Activated CD8-positive, alpha-beta memory T cell treated with anti-CD3 and anti-CD28 coated beads, Interleukin-2, amount 10 ng/mL, durations not matched to agents 7 days and 5 days (primary cell): ENCODE measurements at places on chromosomes 11 and 22. TPM values are rescaled to one million over a fixed set of nuclear protein-coding genes. Genes with fewer than 3 reads are reported as not detected.

GRCh38 chr11:75537740-75538139 lies 12.0 kb upstream of the GDPD5 start:
- H3K4me1 ChIP-seq: peaks cover 49% of the 10 kb centered on the region
- no peak overlapping the region for H3K4me3 ChIP-seq
- H3K36me3 ChIP-seq: no peaks in the 10 kb centered on the region
- peak overlapping the region; percentile 71 for H3K27ac ChIP-seq
- H3K27me3 ChIP-seq: peaks cover 10% of the 10 kb centered on the region
- DNase-seq: no peak

DNA sequence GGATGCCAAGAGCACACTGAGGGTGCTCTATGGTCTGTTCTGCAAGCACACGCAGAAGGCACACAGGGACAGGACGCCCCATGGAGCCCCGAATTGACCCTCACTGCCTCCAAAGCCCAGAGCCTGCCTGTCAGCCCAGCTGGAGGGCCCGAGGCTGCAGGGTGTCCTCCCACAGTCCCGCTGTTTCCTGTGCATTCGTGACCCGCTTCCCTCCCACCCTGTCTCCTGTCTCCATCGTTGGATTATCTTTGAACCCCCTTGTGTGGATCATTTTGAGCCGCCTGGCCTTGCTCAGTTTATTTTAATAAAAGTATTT lies 25.6 kb downstream of the PARVG start:
- H3K4me1 ChIP-seq: peaks cover 12% of the 10 kb centered on the region
- H3K27me3 ChIP-seq: no peaks in the 10 kb centered on the region
- no peak overlapping the region for H3K27ac ChIP-seq
- no peak for DNase-seq
- H3K4me3 ChIP-seq: no peak overlapping the region
- H3K36me3 ChIP-seq: peaks cover 20% of the 10 kb centered on the region

DNA sequence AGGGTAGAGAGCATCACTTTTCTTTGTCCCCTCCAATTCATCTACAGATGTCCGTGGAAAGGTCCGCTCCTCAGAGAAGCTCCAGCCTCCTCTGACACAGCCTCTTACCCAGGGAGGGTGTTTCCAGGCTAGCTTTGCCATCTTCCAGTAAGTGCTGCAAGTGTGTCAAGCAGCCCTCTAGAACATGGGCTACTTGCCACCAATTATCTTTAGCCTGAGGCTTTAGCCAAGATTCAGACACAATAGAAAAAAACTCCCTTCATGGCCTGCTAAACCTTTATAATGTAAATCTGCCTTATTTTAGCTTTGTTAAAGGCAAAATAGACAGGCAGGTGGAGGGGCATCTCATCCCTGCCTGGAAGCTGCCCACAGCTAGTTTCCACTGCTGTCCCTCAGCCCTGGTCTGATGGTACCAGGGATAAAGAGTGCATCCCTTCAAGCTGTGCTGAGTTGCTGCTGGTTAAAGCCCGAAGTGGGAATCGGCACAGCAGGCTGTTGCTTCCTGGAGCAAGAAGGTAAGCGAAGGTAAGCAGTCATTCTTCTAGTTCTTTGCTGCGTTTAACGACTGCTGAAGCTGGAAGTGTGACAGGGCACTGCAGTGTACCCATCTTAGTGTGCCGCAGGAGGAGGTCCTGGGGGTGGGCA lies 190.1 kb upstream of the E2F8 start:
- no peak overlapping the region for H3K27ac ChIP-seq
- no peak for DNase-seq
- no peaks in the 10 kb centered on the region for H3K36me3 ChIP-seq
- peaks cover 67% of the 10 kb centered on the region for H3K27me3 ChIP-seq

- no peaks in the 10 kb centered on the region for H3K36me3 ChIP-seq
- no peak for DNase-seq
- H3K4me1 ChIP-seq: no peaks in the 10 kb centered on the region
- no peaks in the 10 kb centered on the region for H3K27me3 ChIP-seq
- no peak overlapping the region for H3K27ac ChIP-seq
Observed at GRCh38 chr11:129402206-129403171, 26.8 kb downstream of the BARX2 start.

DNA sequence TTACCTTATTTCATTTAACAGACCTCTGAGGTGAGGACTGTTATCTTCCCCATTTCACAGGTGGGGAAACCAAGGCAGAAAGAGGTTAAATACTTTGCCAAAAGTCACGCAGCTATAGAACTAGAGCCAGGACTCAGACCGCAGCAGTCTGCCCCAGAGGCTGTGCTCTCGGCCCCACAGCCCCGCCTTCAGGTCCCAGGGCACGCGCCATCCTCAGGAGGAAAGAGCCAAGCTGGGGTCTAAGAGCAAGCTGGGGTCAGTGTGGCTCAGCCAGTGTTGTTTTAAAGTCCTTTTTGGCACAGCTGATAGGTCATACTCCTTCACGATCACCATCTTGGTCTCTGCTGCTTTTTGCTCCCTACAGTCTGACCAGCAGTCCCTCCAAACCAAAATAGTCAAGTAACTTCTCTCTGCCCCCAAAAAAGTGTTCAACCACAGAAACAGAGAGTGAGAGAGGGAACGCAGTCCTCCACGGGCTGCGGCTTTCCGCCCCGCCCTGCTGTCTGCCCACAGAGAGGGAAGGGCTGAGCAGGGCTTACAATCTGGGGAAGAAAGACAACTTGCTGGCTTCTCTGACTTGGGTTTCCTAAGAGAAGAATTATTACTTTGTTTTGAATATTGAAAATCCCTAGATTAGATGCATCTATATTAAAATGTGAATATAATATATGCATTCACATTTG lies 137.2 kb upstream of the OPCML start:
- H3K27ac ChIP-seq: no peak overlapping the region
- DNase-seq: no peak
- H3K36me3 ChIP-seq: no peaks in the 10 kb centered on the region
- peaks cover 3% of the 10 kb centered on the region for H3K4me1 ChIP-seq

DNA sequence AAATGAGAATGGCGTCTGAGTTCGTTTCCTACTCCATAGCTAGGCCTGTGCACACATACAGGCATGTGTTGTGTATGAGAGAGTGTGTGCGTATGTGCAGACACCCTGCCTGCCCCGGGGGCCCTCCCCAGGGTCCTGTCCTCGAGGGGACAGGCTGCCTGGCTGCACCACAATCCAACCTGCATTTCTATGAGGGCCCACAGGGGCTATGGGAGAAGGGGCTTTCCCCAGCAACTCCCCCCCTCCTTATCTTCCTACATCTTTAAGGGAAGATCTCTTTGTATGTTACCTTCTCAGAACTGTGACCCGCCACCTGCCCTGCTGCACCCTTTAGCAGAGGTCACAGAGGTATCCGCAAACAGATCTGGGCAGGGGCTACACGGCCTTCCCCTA lies 14.9 kb downstream of the ADORA2A start:
- no peak for DNase-seq
- H3K27me3 ChIP-seq: no peaks in the 10 kb centered on the region
- no peak overlapping the region for H3K4me3 ChIP-seq
- peaks cover 11% of the 10 kb centered on the region for H3K36me3 ChIP-seq
- H3K4me1 ChIP-seq: peaks cover 38% of the 10 kb centered on the region

GRCh38 chr11:1701091-1701807 lies 4.3 kb downstream of the KRTAP5-6 start:
- H3K36me3 ChIP-seq: peaks cover 12% of the 10 kb centered on the region
- peaks cover 42% of the 10 kb centered on the region for H3K4me1 ChIP-seq
- H3K4me3 ChIP-seq: no peak overlapping the region

DNA sequence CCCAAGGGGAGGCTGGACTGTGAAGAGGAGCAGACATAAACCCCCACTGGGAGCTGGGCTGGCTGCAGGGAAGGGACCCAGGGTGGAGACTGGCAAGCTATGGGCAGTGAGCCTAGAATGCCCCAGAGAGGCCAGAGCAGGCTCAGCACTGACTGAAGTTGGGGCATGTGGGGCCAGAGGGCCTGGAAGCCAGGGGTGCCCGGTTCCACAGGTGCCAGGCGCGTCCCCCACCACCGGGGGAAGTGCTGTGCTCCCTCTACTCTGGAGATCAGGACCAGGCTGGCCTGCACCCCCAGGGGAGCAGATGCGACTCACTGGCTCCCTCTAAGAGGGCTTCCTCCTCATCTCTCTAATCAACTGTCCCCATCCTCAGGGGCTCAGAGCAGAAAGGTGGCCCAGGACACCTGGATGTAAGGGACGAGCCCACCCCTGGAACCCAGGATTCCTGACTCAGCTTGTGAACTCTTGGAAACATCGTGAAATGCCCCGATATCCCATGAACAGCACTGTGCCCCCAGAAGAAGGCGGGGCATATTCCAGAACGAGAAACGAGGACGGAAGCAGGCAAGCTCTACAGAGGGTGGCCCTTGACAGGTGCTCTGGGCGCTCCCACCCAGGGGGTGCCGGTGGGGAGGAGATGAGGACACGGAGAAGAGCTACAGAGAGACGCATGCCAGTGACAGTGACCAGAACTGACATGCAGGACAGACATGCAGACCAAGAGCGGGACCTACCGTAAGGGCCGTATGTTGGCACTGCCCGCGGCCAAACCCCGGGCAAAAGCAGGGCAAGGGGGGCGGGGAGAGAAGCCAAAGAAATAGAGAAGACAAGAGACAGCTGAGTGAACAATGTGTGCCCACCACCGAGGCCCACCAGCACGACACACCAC lies 20.4 kb downstream of the MAFF start:
- no peak for DNase-seq
- H3K4me3 ChIP-seq: no peak overlapping the region
- H3K27me3 ChIP-seq: no peaks in the 10 kb centered on the region
- H3K36me3 ChIP-seq: no peaks in the 10 kb centered on the region

GRCh38 chr11:17697175-17697949 lies 22.0 kb upstream of the MYOD1 start:
- no peak overlapping the region for H3K27ac ChIP-seq
- no peaks in the 10 kb centered on the region for H3K36me3 ChIP-seq
- peaks cover 54% of the 10 kb centered on the region for H3K27me3 ChIP-seq
- no peak overlapping the region for H3K4me3 ChIP-seq

DNA sequence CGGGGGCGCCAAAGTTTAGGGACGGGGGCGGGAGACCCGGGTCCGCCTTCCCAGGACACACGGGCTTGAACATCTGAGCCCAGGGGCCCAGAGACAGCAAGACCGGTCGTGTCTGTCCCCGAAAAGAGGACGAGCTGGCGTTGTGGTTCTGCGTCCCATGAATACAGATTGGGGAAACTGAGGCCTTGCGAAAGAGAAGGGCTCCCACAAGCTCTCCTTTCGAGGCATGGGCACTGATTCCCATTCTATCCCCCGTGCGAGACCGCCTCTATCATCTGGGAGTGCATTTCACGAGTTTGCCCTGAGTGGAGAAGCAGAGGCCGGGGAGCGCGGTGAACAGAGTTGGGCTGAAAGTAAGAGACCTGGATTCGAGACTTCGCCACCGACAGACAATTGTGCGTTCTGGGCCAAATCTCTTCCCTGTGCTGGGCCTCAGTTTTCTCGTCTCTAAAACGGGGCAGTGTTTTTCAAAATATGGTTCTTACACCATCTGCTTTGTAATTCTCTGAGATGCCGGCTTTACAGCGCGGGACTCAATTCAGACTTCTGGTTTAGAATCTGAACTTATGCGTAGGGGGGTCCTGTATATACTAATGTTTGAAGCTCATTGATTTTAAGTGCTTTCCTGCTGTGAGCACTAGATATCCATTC lies 471 bp downstream of the RNF185 start:
- peaks cover 4% of the 10 kb centered on the region for H3K27me3 ChIP-seq
- H3K4me1 ChIP-seq: peaks cover 28% of the 10 kb centered on the region
- H3K36me3 ChIP-seq: peaks cover 3% of the 10 kb centered on the region
- H3K27ac ChIP-seq: peak overlapping the region; percentile 96
- peak; percentile 47 for DNase-seq

- H3K27me3 ChIP-seq: peaks cover 8% of the 10 kb centered on the region
- no peak overlapping the region for H3K27ac ChIP-seq
- DNase-seq: no peak
- no peak overlapping the region for H3K4me3 ChIP-seq
Observed at GRCh38 chr11:129766898-129767604, 48.6 kb upstream of the TMEM45B start.

GRCh38 chr11:60757231-60757800 lies 649 bp downstream of the MS4A15 start:
- DNase-seq: no peak
- H3K4me1 ChIP-seq: no peaks in the 10 kb centered on the region
- no peak overlapping the region for H3K4me3 ChIP-seq
- H3K27ac ChIP-seq: no peak overlapping the region

GRCh38 chr11:73753938-73754337 lies 6.9 kb downstream of the RAB6A start:
- H3K27me3 ChIP-seq: no peaks in the 10 kb centered on the region
- no peak overlapping the region for H3K27ac ChIP-seq
- peaks cover 22% of the 10 kb centered on the region for H3K4me1 ChIP-seq
- H3K4me3 ChIP-seq: no peak overlapping the region
- DNase-seq: no peak

DNA sequence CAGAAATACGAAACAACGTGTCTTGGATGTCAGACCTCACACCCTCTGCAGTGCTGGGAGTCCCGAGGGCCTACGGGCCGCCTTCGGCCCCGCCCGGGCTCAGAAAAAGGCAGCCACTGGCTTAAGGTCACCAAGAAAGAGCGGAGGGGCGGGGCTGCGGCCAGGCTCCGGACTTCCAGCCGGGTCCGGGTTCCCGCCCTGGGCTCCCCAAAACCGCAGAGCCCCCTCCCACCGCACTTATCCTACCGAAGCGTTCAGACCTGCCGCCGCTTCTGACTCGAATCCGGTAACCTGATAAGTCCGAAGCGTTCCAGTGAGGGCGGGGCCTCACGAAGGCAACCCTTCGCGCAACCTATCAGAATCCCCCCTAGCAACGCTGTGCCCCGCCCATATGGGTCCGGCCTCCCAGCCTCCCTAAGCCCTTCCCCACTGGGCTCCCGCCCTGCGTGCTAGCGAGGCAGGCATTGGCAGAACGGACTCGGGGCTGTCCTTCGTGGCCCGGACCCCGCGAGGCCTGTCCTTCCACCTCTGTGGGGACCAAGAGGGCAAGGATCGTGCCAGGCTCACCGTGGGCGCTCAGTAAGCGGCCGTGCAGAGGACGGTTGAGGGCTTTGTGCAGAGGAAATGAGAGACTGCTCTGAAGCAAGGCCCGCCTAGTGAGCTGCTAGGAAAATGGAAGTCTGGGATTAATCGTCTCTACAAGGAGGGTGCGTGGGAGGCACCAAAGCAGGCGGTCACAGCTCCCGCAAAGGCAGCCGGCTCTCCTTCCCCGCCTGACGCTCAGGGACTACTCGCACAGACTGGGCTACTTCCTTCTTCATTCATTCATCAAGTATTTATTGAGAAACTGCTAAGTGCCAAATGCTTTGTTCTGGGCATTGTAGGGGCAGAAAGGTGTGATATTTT lies at the start of gene NAGA:
NAGA (minus strand) TSS at position 296 of the 906 bp plus-strand sequence. CDS start 515 bp downstream, outside the sequence.
- DNase-seq: peak; percentile 97
- H3K36me3 ChIP-seq: peaks cover 13% of the 10 kb centered on the region
- peaks cover 34% of the 10 kb centered on the region for H3K4me1 ChIP-seq
- peak within 1 kb of the TSS; percentile 90 for H3K27ac ChIP-seq
- H3K27me3 ChIP-seq: no peaks in the 10 kb centered on the region
- peak within 1 kb of the TSS; percentile 81 for H3K4me3 ChIP-seq

GRCh38 chr11:72815110-72815618 lies 953 bp downstream of the ATG16L2 start:
- peaks cover 56% of the 10 kb centered on the region for H3K36me3 ChIP-seq
- H3K4me3 ChIP-seq: peak overlapping the region; percentile 100
- H3K4me1 ChIP-seq: peaks cover 53% of the 10 kb centered on the region
- DNase-seq: no peak
- peak overlapping the region; percentile 99 for H3K27ac ChIP-seq
- no peaks in the 10 kb centered on the region for H3K27me3 ChIP-seq

Gene CALCA
- total RNA-seq: not detected

Gene OSBP2
- total RNA-seq: 1.7 TPM

Gene SSTR3
- 2.2 TPM for total RNA-seq

Gene GGT5
- not detected for total RNA-seq

Gene TNNT3
- total RNA-seq: 1.1 TPM

Gene ACR
- total RNA-seq: not detected

Gene ESAM
- 0.16 TPM for total RNA-seq

Gene C22orf42
- not detected for total RNA-seq

Gene TRPM5
- total RNA-seq: not detected

Gene RNF26
- 38.7 TPM for total RNA-seq

Gene PSMC3
- total RNA-seq: 164 TPM

Gene CLNS1A
- total RNA-seq: 113 TPM
